SIG-M5 (cell line): ENCODE measurements at places on chromosomes 7 and 10.

DNA sequence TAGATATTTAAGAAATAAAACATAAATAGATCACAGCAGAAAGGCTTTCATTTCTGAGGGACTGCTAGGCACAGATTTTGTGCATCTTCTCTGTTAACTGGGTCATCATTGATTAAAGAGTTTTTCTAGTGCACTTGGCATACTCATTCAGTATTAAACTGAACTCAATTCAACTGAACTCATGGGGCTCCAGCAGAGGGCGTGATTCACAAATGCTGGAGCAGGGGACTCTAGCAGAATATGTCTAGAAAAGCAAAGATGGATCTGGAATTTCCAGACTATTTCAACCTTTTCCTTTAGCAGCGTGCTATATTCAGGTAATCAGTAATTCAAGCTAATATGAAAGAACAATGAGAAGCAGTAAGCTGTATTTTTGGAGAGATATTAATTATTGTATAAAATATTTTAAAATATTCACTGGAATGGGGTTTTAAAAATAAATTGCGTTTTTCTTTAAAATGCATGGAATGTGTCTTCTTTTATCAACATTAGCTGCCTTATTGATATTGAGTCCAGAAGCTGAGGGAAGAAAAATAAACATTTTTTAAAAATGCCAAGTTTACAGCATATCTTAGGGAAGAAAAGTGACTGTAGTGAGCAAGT, 296.8 kb upstream of the CACNA2D1 start:
- DNase-seq: no peak

- DNase-seq: no peak
Observed at GRCh38 chr7:67346126-67346525, 349.5 kb downstream of the TYW1 start.

- no peak for DNase-seq
Observed at GRCh38 chr7:100957832-100958421, 8.6 kb downstream of the MUC3A start.

- DNase-seq: no peak
Observed at GRCh38 chr7:127251036-127251464, 1.7 kb downstream of the GRM8 start.

DNA sequence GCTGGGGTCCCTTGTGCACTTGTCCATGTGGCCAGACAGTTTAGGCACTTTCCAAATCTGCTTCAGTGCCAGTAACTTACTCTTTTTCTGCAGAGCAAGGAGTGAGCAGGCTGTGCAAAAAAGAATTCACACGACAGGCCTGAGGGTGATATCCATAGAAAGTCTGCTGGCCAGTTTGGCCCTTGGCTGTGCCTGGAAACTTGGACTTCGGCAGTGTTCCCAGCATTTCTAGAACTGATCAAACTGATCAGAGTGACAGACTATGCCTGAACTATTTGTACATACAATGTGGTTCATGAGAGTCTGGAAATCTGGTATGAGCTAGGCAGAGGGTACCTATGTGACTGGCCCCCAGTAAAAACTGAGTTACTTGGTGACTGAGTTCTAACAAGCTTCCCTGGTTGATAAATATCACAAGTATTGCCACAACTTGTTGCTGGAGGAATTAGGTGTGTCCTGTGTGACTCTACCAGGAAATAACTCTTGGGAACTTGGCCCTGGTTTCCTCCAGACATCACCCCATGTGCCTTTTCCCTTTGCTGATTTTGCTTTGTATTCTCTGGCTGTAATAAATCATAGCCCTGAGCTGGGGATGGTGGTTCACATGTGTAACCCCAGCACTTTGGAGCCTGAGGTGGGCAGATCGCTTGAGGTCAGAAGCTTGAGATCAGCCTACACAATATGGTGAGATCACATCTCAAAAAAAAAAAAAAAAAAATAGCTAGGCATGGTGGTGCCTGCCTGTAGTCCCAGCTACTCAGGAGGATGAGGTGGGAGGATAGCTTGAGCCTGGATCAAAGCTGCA, 3.3 kb upstream of the DENND10 start:
- no peak for DNase-seq

DNA sequence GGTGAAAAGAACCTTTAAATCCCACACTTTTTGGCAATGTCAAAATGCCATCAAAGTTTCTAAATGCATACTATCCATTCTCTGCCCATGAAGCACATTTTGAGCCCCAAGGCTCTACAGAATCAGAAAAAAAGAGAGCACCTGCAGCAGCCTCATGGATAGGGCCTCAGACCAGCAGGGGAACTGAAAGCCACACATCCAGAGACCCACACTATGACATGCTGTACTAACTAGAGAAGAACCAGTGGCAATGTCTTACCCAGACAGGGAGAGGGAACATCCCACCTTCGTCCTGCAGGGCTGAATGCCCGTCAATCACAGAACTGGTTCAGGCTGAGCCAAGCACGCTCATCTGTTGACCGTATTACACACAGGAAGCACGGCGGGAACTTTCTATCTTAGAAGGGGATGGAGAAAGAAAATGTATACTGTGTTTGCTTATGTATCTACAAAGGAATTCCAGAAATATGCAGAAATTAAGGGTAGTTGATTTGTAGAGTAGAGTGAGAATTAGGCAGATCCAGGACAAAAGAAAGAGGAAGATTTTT, 237.2 kb downstream of the GLI3 start:
- DNase-seq: no peak
